ENCODE measurements at places on chromosomes 16 and 17.
A peak's percentile ranks its signal among the peaks of the same experiment; 100 is the strongest.

DNA sequence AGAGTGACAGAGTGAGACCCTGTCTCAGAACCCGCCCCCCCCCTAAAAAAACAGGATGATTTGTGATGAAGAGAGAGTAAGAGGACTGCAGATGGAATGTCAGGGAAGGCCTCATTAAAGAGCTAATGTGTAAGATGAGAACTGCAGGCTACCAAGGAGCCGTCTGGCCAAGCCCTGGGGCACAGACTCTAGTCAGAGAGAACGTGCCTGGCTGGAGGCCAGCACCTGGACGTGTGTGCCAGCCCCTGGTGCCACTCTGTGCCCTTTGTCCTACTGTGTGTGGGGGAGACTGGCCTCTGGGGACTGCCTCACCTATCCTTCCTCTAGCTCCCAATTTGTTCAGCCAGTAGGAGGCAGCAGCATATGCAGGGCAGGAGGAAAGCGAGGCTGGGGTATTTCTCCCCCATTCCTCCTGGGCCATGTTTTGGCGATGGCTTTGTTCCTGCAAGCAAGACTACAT is 37.1 kb downstream of the KNOP1 start:
- no peak for DNase-seq

GRCh38 chr16:57898961-57899360 is 72.0 kb downstream of the CNGB1 start:
- DNase-seq: no peak

- no peak for DNase-seq
These were observed 3.1 kb upstream of the ZNF764 start for GRCh38 chr16:30561089-30561816.

GRCh38 chr17:70055000-70055399 is 20.0 kb upstream of the KCNJ16 start:
- DNase-seq: no peak

- DNase-seq: no peak
These were observed 25.0 kb downstream of the GABARAPL2 start for GRCh38 chr16:75590920-75591843.

DNA sequence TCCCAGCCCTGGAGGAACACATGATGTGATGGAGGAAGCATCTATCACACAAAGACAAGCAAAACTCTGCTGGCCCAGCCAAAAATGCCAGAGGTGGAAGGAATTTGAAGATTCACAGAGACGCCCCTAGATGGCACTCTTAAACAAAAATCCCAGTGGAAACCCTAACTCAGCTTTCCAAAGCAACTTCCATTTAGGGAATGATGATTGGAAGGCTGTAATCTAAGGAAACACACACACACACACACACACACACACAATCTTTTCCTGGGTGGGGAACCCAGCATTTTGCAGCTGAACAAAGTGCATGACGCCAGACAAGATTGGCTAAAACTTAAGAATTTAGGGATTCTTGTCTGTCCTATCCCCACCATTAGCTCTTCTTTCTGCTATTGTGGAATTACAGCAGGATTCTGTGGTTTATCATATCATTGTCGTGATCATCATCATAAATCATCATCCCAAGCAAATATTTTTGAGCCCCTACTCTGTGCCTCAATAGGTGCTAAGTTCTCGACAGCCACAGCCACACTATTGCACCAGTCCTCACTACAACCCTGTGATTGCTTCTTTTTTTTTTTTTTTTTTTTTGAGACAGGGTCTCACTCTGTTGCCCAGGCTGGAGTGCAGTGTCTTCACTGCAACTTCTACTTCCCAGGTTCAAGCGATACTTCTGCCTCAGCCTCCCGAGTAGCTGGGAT is 1.6 kb upstream of the LDAF1 start:
- peak; percentile 14 for DNase-seq

DNA sequence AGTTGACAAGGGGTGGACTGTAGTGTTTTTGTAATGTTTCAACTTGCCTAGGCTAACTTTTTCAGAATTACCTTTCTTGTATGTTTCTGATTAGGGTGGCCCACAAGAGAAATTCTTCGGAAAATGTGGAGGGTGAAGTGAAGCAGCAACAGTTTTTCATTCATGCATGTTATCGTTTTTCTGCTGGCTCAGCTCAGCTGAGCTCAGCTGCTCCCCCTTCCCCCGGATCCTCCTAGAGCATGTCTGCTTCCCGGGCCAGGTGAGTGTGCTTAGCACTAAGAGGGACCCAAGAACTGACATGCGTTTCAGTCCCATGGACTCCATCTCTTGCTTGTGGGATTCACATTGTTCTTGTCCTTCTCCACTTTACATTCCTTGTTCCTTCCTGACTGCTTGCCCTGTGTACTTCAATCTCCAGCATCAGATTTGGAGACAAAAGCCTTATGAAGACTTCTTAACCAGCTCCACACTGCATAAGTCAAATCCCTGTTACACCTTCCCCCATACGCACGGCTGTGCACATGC is 33.6 kb downstream of the SCPEP1 start:
- DNase-seq: no peak

DNA sequence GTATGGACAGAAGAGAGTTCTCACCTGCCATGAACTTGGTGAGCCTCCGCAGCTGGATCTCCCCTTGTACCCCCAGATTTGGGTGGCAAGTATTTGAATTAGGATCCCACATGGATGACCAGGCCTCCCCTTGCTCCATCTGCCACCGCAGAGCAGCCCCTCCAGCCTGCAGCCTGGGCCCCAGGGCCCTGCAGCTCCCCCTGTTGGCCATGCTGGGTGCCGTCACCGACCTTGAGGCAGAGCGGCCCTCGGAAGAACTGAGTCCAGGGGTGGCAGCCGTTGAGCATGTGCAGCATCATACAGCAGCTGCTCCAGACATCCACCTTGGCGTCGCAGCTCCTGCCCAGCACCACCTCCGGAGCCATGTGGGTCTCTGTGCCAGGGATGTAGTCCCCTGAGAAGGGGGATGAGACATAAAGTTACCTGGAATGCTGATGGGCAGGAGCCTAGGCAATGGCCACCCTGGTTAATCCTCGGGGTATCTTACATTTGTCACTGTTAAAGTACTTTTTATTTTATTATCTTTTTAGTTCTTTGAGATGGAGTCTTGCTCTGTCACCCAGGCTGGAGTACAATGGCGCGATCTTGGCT is 9.0 kb upstream of the SPATA32 start:
- DNase-seq: no peak

- DNase-seq: no peak
These were observed 7.1 kb downstream of the TAF1C start for GRCh38 chr16:84179612-84180320.

DNA sequence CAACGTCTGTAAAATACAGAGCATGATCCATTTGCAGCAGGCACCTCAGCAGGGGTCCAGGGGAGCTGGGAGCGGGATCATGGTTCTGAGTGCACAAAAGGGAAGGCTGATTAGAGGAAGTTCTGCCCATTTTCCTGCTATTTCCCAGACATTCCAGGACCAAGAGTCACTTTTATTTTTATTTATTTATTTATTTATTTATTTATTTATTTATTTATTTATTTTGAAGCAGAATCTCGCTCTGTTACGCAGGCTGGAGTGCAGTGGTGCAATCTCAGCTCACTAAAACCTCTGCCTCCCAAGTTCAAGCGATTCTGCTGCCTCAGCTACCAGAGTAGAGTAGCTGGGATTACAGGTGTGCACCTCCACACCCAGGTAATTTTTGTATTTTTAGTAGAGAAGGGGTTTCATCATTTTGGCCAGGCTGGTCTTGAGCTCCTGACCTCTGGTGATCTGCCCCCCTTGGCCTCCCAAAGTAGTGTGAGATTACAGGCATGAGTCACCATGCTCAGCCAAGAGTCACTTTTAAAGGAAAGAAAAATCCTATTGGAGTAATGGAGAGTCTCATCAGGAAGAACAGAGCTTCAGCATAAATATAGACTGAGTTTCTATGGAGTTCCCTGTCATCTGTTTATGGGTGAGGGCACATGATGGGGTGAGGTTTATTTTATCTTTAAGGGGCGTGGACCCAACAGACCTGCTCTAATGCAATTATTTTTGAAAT is 355.2 kb downstream of the HAPSTR1 start:
- DNase-seq: no peak

- no peak for DNase-seq
These were observed 12.0 kb downstream of the AXIN1 start for GRCh38 chr16:340370-341091.

GRCh38 chr17:5870231-5870953 is 199.8 kb upstream of the WSCD1 start:
- DNase-seq: no peak

- DNase-seq: no peak
These were observed 122.1 kb upstream of the HSBP1 start for GRCh38 chr16:83685615-83686165.

DNA sequence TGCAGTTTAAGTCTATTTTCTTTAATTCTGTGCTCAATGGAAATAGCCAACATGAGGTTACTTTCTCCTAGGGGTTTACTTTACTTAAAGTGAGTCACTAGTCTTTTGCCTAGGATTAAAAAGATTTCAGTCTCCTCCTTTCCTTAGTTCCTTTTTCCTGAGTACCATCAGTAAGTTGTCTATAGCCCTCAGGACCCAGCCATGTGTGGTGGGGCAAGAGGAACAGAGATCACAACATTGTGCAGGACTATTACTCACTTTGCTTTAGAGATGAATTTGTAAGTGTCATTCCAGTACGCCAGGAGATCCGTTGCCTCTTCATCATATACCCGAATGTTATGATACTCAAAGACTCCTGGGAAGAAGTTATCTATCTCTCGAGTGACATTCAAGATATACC is 27.7 kb upstream of the CORO6 start:
- no peak for DNase-seq

GRCh38 chr17:51778842-51779241 is 379.7 kb downstream of the CA10 start:
- DNase-seq: no peak

- DNase-seq: no peak
These were observed 20.3 kb downstream of the PRAC1 start for GRCh38 chr17:48701864-48702532.

GRCh38 chr16:87178977-87179376 is 138.2 kb downstream of the C16orf95 start:
- DNase-seq: no peak

GRCh38 chr16:247027-247426 is 12.4 kb downstream of the FAM234A start:
- DNase-seq: no peak

DNA sequence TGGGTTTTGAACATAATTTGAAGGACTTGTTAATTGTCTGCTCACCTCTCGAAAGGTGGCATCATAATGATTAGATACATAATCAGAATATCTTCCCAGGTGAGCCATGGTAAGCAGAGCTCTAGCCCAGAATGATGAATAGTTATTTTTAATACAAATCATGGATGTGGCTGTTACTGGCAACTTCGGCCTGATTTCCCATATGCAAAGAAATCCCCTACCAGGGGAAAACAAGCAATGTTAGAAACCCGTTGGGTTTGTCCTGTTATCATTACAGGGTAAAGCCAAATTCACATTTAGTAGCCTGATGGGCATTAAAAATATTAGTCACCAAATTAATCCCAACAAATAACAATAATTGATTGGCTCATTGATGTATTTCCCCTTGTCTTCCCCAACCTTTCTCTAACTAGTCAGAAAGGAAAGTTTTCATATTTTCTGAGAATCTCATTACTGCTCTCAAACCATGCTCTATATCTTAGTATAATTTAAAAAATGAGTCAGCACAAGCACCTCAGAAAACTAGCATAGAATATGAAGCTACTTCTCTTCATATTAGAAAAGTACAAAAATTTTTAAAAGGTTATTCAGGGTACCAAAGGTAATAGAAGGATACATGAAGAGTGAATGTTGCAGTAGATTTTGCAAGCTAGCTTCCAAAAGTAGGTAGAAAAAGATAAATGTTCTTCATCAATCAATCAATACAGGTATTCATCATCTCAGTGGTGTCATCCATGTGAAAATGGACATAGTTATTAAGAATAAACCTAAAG is 5.0 kb downstream of the STAT5B start:
- DNase-seq: no peak

GRCh38 chr17:7912927-7913524 is 3.1 kb downstream of the RNF227 start:
- DNase-seq: no peak

- DNase-seq: no peak
These were observed 310.0 kb downstream of the SEC14L1 start for GRCh38 chr17:77450742-77451244.

- DNase-seq: no peak
These were observed 13.8 kb upstream of the ZKSCAN2 start for GRCh38 chr16:25271421-25271820.

DNA sequence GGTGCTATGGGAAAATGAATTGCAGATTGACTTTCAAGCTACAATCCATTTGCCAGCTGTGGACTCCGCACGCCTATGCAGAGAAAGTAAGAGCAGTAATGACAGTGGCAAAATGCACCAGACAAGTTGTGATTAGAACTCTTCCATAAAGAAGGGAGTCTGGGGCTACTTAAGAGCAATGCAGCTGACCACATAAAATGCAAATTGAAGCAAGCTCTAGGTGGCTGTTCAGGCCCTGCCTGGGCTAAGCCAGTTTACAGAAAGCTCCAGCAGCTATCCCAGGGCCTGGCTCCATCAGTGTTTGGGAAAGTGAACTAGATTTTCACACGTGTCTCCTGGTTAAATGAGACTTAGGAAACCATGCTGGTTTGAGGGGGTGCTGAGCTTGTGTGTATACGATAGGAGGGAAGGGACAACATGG is 2.2 kb upstream of the MAP2K6 start:
- no peak for DNase-seq

- DNase-seq: peak; percentile 64
These were observed 20.9 kb upstream of the VWA3A start for GRCh38 chr16:22071331-22071910.

DNA sequence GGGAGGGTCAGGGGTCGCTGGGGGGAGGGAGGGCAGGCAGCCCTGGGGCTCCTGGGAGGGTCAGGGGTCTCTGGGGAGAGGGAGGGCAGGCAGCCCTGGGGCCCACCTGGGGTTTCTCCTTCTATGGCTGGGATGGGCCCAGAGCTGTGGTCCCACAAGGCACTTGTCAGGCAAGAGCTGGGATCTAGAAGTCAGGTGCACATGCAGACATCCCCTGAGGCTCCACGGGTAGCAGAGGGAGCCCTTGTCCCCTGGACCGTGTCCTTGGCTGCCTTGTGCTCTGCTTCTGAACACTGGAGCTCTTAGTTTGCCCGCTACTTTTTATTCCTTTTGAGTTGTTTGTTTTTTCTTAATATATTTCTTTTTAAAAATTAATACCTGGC is 1.8 kb downstream of the TUBB3 start:
- no peak for DNase-seq

DNA sequence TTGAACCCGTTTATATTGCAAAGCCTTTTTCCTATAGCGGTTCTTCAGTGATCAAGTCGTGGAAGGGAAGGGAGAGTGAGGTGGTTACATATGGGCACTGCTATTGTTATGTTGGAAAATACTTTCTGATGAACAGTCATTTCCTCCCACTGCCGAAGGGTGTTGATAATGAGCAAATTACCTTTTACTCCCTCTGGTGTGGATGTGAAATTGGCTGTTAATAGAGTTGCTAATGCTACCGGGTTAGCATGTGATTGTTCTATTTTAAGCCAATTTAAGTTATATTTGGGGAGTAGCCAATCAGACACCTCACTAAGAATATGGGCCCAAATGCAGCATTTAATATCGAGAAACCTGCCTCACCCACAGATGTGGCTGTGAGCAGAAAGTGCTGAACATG is 15.6 kb upstream of the PMFBP1 start:
- DNase-seq: no peak

GRCh38 chr17:31733326-31733725 is 125.7 kb downstream of the COPRS start:
- DNase-seq: no peak

- DNase-seq: no peak
These were observed 13.2 kb upstream of the PDXDC1 start for GRCh38 chr16:14961405-14962186.

- peak; percentile 29 for DNase-seq
These were observed 597 bp downstream of the LIG3 start for GRCh38 chr17:34980681-34981537.
